ENCODE measurements at places on chromosomes 4 and X.

GRCh38 chr4:143251348-143251747 lies 66.6 kb downstream of the USP38 start:
- DNase-seq: no peak

DNA sequence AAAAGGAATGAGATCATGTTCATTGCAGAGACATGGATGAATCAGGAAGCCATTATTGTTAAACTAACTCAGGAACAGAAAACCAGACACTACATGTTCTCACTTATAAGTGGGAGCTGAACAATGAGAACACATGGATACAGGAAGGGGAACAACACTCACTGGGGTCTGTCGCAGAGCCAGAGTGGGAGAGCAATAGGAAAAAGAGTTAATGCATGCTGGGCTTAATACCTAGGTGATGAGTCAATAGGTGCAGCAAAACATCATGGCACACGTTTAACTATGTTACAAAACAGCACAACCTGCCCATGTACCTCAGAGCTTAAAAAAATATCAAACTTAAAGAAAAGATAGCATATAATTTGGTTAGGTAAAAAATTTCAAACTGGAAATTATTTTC lies 281.4 kb downstream of the PABPC4L start:
- no peak for DNase-seq

- DNase-seq: peak; percentile 50
These were observed at the start of gene CDS1 for GRCh38 chr4:84582988-84583875. CDS1 (plus strand) TSS chr4:84583127; CDS start chr4:84583402, 275 bp downstream.

- DNase-seq: no peak
These were observed 106.0 kb downstream of the KDM6A start for GRCh38 chrX:44978976-44979375.

GRCh38 chr4:26762650-26763049 lies 98.0 kb upstream of the STIM2 start:
- DNase-seq: no peak

DNA sequence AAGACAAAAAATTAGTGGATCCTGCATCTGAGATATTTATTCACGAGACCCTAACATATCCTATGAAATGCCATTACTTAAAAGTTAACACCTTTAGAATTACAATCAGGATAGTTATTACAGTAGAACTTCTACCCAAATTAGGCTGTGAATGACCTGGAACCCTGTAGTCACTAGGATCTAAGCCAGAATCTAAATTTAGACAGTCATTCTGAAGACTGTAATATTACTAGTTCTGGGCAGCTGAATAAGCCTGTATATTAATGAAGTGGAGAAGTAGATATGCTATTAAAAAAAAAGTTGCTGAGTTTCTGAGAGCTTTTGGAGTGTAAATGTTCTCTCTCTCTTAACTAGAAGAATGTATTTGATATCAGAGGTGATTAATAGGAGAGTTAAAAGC lies 67.0 kb downstream of the FAM13A start:
- DNase-seq: no peak

GRCh38 chr4:17376205-17376604 lies 135.7 kb downstream of the QDPR start:
- no peak for DNase-seq
